HAP-1 (cell line): ENCODE measurements at places on chromosomes 12 and 14.
A peak's percentile ranks its signal among the peaks of the same experiment; 100 is the strongest.

GRCh38 chr14:24429395-24430142 lies at the start of the genes CBLN3 and KHNYN:
Gene CBLN3 (minus strand): TSS chr14:24429668. CDS start chr14:24429054, 614 bp downstream.
Gene KHNYN (plus strand): TSS chr14:24429954. CDS start chr14:24430731, 777 bp downstream.
- DNase-seq: peak; percentile 90

- DNase-seq: no peak
These were observed 45.6 kb upstream of the BCL2L14 start for GRCh38 chr12:12024911-12025682.

DNA sequence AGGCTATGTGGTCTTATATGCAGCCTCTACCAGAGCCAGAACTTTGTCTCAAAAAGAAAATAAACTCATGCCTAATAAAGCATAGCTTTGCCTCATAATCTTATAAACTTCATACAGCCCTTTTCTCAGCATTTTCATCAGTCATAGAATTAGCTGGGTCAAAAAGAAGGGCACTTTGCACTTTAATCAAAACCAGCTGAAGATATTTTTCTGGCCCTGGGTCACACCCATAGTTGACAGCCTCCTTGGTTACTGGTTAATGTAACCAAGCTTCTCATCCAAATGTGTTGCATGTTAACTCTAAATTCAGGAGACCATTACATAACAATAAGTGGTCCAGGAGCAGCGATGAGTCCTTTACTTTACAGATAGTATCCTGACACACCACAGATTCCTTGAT lies 558.2 kb downstream of the FLRT2 start:
- no peak for DNase-seq

DNA sequence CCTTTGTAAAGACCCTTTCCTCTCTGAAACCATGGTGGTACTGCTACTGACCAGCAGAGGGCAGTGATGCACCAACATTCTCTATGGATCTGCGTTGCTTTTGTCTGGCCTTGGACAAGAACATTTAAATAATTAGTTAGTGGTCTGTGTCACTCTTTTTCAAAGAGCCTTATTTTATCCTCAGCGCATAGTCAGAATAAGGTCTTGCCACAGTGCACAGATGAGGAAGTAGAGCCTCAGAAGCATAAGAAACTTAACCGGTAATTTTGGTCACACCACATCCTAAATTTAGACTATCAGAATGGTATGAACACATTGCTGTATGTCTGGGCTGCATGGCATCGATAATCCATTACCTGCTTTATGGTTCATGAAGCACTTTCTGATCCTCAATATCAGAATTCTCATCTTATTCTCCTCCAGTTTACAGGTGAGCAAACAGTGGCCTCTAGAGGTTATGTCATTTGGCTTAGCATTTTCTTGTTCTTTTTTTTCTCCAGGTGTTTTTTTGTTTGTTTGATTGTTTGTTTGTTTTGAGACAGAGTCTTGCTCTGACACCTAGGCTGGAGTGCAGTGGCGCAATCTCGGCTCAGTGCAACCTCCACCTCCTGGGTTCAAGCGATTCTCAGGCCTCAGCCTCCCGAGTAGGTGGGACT lies 23.7 kb upstream of the IFT81 start:
- DNase-seq: peak; percentile 84

- no peak for DNase-seq
These were observed 108.1 kb upstream of the HIF1A start for GRCh38 chr14:61587081-61587713.

DNA sequence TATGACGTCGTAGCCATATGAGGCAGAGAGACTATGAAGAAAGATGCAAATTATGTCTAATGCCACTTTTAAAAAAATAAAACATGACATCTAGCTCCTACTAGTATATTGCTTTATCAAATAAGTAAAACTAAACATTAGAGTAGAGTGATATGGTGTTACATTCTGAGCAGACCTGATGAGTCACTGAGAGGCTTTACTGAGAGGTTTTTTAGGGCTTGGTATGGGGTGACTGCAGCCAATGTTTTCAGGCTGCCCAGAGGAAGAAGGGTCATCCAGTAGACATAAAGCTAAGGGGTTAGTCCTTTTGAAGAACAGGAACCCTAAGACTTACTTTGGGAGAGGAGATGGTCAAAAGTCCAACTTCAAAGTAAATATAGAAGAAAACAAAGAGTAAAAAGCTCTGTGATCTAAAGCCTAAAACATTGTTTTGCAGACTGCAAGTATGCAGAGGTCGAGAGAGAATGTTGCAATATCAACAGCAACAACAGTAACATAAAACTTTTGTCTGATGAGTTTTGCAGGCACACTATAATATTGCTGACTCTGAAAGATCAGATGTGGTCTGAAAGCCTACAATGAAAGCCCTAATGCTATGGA lies 774.7 kb downstream of the TMTC2 start:
- DNase-seq: no peak

- DNase-seq: no peak
These were observed 83.7 kb downstream of the NOC4L start for GRCh38 chr12:132227782-132228475.

DNA sequence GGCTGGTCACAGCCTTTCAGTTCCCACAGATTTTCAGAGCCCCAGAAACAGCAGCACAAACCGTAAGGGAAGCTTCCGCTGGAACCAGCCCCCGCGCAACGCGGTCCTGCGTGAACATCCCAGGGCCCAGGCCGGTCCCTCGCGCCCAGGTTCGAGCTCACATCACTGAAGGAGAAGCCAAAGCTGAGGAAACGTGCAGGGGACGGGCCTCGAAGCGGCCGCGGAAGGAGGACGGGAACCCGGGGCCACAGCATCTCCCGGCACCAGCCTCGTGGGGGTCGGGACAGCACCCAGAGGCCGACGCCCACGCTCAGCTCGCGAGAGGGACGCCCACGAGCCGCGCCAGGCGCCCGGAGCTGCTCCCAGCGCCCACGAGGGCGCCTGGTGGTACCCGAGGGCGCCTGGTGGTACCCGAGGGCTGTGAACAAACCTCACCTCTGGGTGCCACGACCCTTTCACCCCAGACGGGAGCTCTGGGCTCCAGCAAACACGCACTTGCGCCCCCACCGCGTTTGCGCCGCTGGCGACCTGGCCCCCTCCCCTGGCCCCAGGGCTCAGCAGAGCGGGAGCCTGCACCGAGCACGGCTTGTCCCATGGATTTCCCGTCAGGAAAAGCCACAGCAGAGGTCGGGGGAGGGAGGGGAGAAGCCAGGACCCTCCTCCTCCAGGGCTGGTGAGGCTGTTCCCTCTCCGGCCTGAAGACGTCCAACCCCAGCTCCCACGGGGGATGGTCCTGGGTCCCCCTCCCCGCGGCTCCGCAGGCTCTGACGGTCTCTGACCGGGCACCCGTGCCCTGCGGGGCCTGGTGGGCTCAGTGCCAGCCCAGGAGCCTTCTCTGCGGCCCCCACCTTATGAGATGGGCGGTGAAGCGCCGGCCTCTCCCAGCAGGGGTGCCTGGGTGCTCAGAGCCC lies 6.9 kb downstream of the LRCOL1 start:
- DNase-seq: no peak

DNA sequence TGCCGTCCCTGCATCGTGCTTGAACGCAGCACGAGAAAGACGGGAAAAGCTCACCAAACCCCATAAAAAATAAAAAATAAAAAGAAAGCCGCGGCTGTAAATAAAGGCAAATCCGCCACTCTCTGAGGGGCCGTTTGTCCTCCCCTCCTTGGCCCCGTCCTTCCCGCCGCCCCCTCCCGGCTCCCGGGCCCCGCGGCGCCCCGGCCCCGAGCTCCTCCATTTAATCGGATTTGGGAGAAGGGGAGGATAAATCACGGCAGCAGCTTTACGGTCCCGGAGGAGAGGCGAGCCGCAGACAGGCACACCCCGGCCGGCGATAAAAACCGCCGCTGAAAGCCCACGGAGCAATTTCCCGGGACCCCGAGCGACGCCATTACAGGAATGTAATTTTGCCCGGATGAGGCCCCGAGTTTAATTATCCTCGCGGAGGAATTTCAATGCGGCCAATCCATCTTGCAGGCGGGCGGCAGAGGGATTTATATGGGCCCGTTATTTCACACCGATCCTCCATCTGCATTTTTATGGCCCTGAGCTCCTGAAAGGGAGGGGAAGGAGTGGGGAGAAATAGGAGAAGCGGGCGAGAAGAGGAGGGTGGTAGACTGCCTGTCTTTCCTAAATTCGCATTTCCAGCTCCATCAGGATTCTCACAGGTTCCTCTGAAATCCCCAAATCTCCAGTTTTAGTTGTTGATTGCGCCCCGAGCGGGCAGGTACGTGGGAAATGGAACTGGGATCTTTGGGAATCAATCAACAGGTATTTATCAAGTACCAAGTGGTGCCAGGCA lies 1.3 kb upstream of the ATP5MC2 start:
- no peak for DNase-seq

- DNase-seq: no peak
These were observed 37.7 kb downstream of the CFL2 start for GRCh38 chr14:34676516-34677211.

DNA sequence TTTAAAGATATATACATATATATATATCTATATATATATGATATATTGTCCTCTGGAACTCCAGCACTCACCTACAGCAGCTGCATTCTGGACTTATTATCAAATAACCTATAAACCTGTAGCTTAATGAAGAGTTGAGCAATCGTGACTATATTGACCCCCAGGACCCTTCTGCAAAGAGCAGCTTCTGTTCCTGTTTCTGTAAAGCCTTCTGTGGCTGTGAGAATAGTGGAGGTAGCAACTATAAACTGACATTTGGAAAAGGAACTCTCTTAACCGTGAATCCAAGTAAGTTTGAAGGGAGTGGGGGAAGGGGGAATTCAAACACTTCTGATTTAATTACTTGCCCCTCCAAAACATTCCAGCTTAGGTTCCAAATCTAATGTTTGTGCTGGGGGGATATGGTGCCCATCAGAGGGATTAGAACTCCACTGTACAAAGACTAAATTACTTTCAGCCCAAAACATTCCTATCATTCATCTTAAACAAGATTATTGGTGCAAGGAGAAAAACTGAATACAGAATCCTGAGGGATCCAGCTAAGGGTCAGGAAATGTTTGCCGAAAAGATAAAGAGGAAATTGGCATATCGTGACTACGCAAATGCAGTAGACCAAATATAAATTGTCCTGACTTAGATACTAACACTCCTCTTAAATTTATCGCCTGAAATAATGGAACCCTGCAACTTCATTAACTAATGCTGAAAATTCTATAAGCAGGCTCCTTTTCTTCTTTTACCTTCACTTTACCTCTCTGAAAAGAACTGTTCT lies 106.1 kb downstream of the DAD1 start:
- no peak for DNase-seq

DNA sequence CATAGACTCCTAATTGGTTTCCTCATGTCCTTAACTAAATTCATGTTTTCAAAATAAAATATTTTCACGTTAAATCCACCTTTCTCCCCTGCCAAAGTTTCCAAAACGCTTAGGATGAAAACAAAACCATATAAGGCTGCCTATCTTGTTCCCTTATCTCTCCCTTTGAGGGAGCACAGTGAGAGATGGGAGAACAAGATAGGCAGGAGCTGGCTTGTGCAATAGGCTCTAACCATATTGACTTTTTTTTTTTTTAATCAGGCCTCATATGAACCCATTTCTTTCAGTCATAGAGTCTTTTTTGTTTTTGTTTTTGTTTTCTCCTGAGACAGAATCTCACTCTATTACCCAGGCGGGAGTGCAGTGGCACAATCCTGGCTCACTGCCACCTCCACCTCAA lies 184.9 kb downstream of the NRXN3 start:
- no peak for DNase-seq

DNA sequence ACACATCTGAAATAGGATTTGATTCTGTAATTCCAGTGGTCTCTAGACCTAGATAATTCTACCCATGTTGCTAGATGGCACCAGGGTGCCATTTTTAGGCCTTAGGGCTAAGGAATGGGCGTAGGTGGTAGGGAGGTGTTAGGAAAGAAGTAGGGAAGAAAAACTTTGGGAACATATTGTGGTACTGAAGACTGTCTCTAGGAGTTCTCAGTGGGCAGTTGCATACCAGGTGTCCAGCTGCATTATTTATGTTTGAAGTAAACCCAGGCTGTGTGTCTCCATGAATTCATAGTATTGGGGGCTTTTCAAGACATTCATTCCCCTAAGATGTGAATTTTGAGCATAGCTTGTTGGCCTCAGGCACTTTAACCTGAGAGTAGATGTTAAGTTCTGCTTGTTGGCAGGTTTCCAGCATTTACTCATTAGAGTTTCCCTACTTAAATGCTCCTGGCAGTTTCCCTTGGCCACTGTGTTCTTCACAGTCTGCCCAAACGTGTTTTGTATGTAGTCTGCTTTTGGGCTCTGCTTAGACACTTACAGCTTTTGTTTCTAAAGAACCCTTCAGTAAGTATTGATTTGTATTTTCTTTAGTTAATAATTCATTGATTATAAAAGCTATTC lies 31.5 kb upstream of the CCT2 start:
- DNase-seq: peak; percentile 38

DNA sequence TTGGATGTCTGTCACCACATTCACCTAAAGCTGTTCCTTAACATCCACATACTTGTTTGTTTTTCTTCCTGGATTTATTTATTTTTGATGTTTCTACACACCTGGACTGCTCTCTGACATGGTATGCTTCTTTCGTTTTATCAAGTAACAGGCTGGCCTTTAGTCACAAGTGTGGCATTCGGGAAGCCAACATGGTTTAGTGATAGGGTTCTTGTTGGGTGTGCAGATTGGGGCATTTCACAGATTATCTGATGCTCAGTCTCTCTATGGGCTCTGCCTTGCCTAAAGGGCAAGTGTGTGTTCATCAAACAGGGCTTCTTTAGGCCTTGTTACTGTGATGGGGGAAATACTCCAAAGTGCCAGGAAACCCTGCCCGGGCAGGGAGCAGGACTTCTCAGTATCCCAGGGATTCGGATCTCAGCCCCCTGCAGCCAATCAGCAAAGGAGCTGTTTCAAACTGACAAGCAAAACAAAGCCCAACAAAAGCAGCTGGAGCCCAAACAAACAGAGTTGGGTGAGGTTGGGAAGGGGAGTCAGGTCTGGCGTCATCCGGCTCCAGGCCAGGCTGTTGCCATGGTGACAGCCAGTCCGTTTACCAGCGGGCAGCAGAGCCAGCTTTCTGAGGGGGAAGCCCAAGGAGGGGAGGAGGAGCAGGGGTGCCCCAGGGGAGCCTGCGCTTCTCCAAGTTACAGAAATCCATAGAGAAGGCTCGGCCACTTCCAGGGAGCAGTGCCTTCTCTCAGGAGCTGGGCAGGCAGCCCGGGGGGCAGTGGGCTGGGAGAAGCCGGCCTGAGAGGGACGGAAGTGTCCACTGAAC lies 31.9 kb downstream of the FOS start:
- peak; percentile 81 for DNase-seq

GRCh38 chr14:56144176-56144575 lies 26.0 kb downstream of the PELI2 start:
- DNase-seq: no peak

DNA sequence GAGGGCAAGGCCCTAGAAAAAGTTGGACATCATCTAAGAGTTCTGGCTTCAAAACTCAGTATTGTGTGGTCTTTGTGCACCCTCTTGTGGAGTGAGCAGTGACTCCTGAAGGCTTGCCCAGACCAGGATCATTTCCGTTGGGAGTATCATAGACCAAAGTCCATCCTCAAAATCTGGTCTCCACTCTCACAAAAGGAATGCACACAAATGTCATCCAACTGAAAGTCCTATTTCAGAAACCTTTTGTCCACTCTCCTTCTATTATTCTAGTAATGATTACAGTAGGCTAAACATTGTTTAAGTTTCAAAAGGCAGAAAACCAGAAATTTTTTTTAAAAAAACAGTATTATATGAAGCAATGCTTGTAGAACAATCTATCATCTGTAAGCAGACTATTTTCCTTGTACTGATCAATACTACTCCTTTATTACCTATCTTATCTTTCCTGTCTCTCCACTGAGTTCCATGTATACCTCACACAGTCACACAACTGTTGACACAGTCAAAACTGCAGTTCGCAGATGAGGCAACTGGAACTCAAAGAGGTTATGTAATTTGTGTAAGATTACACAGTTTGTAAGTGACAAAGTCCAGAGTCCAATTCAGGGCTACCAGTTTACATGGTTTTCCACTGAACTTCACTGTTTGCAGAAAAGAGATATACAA lies 41.4 kb downstream of the COX16 start:
- DNase-seq: peak; percentile 21

- DNase-seq: no peak
These were observed 178.5 kb upstream of the ATF7IP start for GRCh38 chr12:14187002-14187401.
